ENCODE measurements at places on chromosomes 7 and 10. TPM values are rescaled to one million over a fixed set of nuclear protein-coding genes. Genes with fewer than 3 reads are reported as not detected.
A peak's percentile ranks its signal among the peaks of the same experiment; 100 is the strongest.

Gene HHEX
- total RNA-seq = 0.38 TPM

Gene GPR158
- total RNA-seq = not detected

Gene CNPY1
- not detected for total RNA-seq

Gene LRIT1
- total RNA-seq = not detected

DNA sequence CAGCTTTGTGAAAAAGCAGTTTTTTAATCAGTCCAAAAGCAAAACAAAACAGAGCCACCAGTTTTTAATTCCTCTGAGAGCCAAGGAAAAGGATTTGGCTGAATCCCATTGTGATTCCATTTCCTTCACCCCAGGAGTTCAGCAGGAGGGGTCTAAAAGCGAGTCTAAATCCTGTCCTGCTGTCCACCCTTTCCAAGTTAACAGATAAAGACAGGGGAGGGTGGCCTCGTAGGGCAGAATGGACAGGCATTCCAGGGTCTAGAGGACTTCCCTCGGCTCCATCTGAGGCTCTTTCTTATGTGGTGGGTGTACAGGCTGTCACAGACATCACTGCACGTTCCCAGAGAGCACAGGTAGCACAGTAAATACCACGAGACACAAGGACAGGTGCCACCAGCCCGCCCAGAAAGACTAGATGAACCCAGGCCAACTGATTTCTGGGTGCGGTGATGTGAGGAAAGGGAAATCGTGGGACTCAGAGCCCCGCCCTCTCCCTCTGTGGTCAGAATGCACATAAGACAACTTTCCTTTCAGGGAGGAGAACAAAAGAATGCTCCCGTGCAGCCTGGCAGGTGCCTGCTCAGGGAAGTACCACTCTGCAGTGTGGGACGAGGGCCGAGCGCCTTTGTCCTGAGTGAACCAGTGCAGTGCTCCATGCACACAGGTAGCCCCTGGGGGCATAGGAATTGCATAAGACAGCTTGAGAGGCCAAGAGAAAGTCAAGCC lies 119.7 kb downstream of the ABLIM1 start:
- peak; percentile 38 for DNase-seq

DNA sequence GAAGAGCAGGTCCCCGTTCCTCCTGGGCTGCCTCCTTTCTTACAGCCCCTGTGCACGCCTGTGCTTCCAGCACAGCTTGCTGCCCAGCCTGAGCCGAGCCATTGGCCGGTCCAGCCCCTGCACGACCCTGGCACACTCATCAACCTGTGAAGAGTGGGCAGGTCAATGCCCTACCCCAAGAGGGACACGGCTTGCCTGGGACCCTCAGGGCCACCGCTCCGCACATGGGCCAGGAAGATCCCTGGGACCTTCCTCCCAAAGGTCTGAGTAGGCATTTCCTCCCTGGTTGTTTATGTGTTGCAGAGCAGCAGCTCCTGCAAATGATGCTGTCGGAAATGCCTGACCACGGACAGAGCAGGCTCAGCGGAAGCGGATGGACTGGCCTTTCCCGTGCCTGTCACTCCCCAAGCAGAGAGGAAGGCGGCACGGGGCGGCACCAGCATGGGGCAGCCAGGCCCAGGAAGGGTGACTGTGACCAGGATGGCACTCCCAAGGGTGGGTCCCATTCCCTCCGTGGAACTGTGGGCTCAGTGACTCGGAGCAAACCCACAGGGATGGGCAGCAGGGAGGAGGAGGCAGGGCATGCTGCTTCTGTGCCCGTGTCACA lies 252.5 kb downstream of the TNS3 start:
- no peak for DNase-seq

- no peak for DNase-seq
Observed at GRCh38 chr10:75244487-75245353, 9.0 kb upstream of the COMTD1 start.

DNA sequence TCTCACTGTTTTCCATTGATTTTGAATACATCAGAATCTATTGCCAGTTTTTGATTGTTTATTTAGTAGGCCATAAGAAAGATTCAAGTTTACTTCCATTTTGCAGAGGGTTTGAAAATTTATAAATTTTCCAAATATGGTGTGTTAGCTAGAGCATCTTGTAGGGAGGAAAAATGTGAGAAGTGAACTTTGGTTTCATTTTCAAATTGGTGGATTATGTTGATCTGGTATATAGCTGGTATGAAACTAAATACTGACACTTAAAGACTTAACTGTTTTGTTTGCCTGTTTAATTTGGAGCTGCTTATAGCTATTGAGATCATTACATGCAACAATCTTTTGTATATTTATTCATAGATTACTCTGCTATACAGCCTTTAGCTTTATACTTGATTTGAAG lies 108.1 kb downstream of the ADAM22 start:
- DNase-seq = no peak
